ENCODE measurements at places on chromosomes 5 and 9. TPM values are rescaled to one million over a fixed set of nuclear protein-coding genes. Genes with fewer than 3 reads are reported as not detected.

PNPLA7 gene
- 1.9 TPM for polyA plus RNA-seq

ARID3C gene
- polyA plus RNA-seq = not detected

DNA sequence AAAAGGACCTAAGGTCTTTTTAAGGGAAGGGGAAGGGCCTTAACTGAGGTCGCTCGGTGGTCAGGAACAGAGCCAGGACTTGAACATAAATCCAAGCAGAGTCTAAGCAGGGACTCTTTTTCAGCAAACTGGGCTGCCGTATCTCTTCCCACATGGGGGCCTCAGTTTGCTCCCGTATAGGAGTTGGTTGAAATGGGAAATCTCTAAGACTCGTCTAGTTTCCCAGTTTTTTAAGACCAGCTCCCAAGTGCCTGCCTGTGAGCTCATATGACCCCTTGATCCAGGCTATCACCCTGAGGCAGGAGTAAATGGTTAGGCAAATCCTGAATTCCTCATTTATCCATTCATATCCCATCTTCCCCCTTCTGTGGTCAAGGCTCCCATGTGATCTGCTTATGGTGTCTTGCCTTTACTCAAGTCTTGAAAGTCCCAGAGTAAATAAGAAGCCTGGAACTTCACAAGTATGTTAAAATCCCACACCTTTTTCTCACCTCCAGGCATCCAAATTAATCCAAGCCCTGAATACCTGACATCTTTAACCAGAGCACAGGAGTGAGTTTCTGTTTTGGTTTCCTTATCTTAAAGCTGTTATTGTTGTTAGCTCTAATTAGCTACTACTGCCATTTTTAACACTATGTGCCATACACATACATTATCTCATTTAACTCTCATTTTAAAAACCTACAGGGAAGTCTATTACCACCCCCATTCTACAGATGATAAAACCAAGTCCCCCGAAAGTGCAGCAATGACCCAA lies 3.0 kb downstream of the ARSI start:
- DNase-seq = no peak

- no peak for DNase-seq
Measured at GRCh38 chr5:145246961-145247744, 588.0 kb downstream of the PRELID2 start.

DNA sequence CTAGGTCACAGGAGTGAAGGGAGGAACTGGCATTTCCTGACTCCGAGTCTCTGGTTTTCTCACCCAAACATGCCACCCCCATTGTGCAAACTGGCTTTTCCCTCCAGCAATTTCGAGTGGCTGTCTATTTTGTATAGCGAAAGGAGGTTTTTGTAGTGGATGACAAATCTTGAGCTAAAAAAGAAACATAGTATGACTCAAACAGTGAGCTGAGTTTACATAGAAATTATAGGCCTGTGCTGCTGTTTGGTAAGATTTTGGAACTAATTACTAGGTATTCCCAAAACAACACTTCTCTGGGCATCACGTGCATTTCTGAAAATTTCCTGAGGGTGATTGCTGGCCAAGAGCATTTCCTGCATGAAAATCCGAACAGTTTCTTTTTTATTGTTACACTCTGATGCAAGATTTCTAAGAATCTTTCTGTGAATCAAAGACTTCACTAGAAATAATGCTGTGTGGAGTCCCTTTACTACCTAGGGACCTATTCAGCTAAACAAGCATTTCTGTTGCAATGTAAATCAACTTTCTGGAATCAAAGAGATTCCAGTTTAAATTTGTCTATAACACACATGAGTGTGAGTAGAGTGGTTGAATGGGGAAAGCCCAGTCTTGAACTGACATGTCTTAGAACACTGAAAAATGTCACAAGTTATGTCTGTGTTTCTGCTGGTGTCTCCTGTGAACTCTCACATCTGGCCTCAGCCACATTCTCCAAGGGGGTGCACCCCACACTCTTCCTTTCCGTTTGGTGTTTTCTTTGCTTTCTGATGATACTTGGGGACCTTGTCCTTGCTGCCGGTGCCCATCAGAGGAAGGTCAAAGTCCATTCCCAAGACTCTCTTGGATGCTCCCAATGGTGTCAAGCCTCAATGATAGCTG lies 33.3 kb upstream of the DAPK1 start:
- DNase-seq = no peak

DNA sequence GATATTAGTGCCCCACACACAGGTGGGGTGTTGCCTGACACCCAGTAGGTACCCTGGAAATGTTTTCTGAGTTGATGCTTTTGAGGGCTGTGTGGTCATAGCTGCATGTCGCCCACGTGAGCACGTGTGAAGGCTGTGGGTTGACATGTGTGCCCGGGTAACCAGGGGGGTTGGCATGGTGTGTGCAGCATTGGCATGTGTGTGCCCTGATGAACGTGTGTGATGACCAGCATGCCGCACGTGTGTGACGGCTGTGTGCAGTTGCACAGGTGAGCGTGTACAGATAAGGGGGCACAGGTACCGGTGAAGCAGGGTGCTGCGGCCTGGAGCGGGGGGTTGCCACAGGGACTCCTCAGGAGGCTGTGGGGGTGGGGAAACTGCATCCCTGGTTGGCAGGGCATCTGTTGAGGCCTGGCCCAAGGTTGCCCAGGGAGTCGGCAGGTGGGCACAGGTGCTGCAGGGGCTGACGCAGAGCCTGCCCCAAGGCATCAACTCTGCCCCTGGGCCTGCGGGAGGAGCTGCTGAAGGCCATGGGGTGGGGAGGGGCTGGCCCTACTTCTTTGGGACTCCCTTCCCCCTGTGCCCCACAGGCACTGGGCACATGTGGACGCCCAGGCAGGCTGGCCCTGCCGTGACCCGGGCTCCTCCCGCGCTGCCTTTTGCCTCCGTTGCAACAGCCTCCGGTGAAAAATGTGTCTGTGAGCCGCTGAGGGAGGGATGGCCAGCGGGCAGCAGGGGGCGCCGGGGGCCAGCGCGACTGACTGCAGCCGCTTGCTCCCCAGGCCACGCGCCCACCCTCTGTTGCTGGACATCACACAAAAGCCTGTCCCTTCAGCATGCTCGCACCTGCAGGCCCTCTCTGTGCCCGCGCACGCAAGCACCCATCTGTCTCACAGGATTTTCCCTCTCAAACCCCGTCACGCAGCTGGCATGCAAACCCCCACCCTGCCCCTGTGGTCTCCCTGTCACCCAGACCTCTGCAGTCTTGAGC lies 2.2 kb downstream of the UNC5A start:
- no peak for DNase-seq

DNA sequence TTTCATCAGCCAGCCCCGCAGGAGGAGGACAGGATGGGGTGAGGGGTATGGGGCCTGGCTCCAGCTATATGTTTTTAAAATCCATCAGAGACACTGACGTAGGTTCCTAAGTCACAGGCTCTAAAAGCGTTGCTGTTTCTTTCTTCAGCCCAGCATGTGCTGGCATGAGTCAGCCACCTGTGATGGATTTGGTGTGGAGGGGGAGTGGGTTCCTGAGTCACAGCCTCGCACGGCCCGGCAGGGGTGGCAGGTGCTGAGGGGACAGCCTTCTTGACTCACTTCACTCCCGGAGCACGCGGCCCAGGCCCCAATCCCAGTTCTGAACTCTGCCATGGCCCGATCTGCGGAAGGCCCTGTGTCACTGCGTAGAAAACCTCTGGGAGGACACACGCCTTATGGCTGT lies 38.8 kb upstream of the RPL26L1 start:
- DNase-seq = no peak
